ENCODE measurements at places on chromosomes 1 and 21. TPM values are rescaled to one million over a fixed set of nuclear protein-coding genes. Genes with fewer than 3 reads are reported as not detected.

- no peak overlapping the region for H3K4me3 ChIP-seq
- peaks cover 4% of the 10 kb centered on the region for H3K4me1 ChIP-seq
- DNase-seq: no peak
- no peaks in the 10 kb centered on the region for H3K36me3 ChIP-seq
- H3K27ac ChIP-seq: no peak overlapping the region
Measured at GRCh38 chr1:21662426-21663247, 6.5 kb downstream of the RAP1GAP start.

The GPR153 gene
- 0.99 TPM for polyA plus RNA-seq

The FAM131C gene
- 13.5 TPM for polyA plus RNA-seq

GRCh38 chr1:66402194-66402593, 131.8 kb upstream of the SGIP1 start:
- no peaks in the 10 kb centered on the region for H3K4me1 ChIP-seq
- no peaks in the 10 kb centered on the region for H3K36me3 ChIP-seq
- H3K27ac ChIP-seq: no peak overlapping the region
- H3K27me3 ChIP-seq: no peaks in the 10 kb centered on the region
- no peak overlapping the region for H3K4me3 ChIP-seq

The ADAM30 gene
- polyA plus RNA-seq: not detected

DNA sequence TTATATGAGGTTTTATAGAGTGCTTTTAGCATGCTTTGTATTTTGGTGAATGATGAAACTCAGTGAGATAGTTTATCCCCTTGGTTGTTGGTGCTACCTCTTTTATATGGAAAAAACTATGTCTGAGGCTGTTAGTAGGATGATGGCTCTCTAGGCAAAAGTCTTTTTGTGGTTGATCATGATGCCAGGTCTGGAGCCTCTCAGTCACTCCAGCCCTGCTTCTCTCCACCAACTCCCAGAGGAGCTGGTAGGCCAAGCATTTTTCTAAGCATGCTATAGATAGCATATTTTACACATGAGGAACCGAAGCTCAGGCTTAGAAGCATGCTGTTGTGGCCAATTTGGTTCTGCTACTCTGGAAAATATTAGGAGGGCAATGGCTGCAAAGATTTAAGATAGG, 82.2 kb downstream of the FMN2 start:
- H3K36me3 ChIP-seq: no peaks in the 10 kb centered on the region
- H3K4me3 ChIP-seq: no peak overlapping the region
- no peak for DNase-seq

The MXRA8 gene
- polyA plus RNA-seq: 17.6 TPM

DNA sequence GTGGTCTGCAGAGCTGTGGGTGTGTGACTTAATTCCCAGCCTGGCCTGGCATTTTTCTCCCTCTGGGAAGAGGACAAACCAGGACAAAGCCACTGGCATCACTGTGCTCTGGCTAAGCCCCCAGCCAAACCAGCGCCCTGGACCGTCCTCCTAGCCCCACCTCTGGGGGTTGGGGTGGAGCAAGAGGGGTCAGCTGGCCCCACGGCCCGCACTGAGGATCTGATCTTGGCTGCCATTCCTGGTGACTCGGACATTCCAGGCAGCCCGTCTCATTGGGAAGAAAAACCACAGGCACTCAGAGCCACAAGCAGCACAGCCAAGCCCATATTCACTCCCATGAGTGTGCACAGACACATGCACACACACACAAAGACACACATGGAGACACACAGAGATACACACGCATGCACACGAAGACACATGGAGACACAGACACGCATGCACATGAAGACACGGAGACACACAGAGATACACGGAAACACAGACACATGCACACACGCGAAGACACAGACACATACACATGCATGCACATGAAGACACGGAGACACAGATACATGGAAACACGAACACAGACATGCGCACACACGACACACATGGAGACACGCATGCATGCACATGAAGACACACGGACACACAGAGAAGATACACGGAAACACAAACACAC, 2.3 kb upstream of the MXRA8 start:
- H3K27ac ChIP-seq: no peak overlapping the region
- H3K36me3 ChIP-seq: no peaks in the 10 kb centered on the region
- H3K27me3 ChIP-seq: no peaks in the 10 kb centered on the region

DNA sequence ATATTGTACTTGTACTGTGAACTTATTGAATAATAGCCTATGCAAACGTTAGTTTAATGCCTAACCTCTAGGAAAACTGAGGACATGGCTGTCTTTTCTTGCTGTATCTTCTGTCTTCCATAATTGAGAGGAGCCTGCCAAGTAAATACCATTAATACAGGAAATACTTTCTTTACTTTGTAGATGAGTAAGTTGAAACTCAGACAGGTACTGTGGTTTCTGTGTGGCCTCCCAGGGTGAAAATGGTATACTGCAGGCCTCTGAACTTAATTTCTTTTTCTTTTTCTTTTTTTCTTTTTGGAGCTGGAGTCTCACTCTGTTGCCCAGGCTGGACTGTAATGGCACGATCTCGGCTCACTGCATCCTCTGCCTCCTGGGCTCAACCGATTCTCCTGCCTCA, 208.8 kb upstream of the ADGRL4 start:
- no peaks in the 10 kb centered on the region for H3K4me1 ChIP-seq
- H3K27me3 ChIP-seq: no peaks in the 10 kb centered on the region
- no peaks in the 10 kb centered on the region for H3K36me3 ChIP-seq
- H3K4me3 ChIP-seq: no peak overlapping the region
- no peak for DNase-seq

The BLACAT1 gene
- not detected for polyA plus RNA-seq

The ZNF695 gene
- polyA plus RNA-seq: not detected

DNA sequence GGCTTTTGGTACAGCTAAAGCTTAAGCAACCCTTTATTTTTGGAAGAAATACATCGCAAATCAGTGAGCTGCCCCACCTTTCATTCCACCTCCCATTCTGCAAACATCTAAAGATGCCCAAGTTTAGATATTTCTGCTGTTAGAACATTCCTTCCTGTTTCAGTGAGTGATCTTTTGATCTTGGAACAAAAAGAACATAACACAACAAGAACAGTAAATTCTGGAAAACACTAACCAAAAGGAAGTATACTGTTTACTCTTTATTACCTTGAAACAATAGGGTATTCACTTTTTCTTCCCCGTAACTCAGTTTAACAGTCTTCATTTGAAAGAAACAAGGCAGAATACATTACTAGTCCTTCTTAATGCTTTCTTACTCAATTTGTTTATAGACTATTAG, 40.6 kb downstream of the HNRNPR start:
- no peaks in the 10 kb centered on the region for H3K4me1 ChIP-seq
- H3K36me3 ChIP-seq: no peaks in the 10 kb centered on the region
- DNase-seq: no peak
- H3K27me3 ChIP-seq: no peaks in the 10 kb centered on the region
- H3K27ac ChIP-seq: no peak overlapping the region
- no peak overlapping the region for H3K4me3 ChIP-seq

GRCh38 chr1:172286629-172287076, 133.8 kb upstream of the C1orf105 start:
- H3K4me1 ChIP-seq: peaks cover 18% of the 10 kb centered on the region
- no peak for DNase-seq
- H3K27me3 ChIP-seq: no peaks in the 10 kb centered on the region
- H3K27ac ChIP-seq: no peak overlapping the region
- no peaks in the 10 kb centered on the region for H3K36me3 ChIP-seq

- H3K27me3 ChIP-seq: no peaks in the 10 kb centered on the region
- peak; percentile 32 for DNase-seq
- no peak overlapping the region for H3K4me3 ChIP-seq
- no peak overlapping the region for H3K27ac ChIP-seq
Measured at GRCh38 chr1:202697038-202697437, 13.2 kb downstream of the SYT2 start.

The MPC2 gene
- polyA plus RNA-seq: 37.7 TPM

The LCE1C gene
- not detected for polyA plus RNA-seq

GRCh38 chr1:22780696-22781095, 70.1 kb downstream of the EPHB2 start:
- H3K27ac ChIP-seq: no peak overlapping the region
- H3K4me3 ChIP-seq: no peak overlapping the region
- no peaks in the 10 kb centered on the region for H3K36me3 ChIP-seq
- DNase-seq: no peak

The FAM151A gene
- not detected for polyA plus RNA-seq

The ITLN2 gene
- not detected for polyA plus RNA-seq

The PDZK1 gene
- 21.6 TPM for polyA plus RNA-seq

The CLDN14 gene
- 1.9 TPM for polyA plus RNA-seq

- no peaks in the 10 kb centered on the region for H3K4me1 ChIP-seq
- DNase-seq: no peak
- no peaks in the 10 kb centered on the region for H3K27me3 ChIP-seq
- no peak overlapping the region for H3K27ac ChIP-seq
- H3K4me3 ChIP-seq: no peak overlapping the region
- H3K36me3 ChIP-seq: no peaks in the 10 kb centered on the region
Measured at GRCh38 chr1:66373157-66373591, 160.8 kb upstream of the SGIP1 start.

The PRRX1 gene
- 2.4 TPM for polyA plus RNA-seq

DNA sequence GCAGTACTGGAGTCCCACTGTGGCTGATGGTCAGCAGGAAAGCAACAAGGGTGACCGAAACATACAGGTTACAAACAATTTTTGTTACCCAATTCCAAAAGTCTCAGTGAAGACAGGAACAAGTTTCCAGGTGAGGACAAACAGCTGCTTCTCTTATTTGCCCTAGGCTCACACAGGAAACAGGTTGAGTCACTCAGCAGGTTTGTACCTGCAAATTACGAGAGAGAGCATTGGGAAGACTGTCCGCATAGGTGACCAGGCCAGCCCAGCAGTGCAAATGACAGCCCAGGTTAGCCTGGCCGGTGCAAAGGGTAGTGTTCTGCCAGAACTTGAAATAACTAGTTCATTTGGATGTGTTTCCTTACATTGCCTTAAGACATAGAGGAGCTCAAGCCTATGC, 40.0 kb upstream of the DSCAM start:
- H3K4me1 ChIP-seq: no peaks in the 10 kb centered on the region
- no peak for DNase-seq
- H3K27me3 ChIP-seq: no peaks in the 10 kb centered on the region
- H3K4me3 ChIP-seq: no peak overlapping the region

The KCNE2 gene
- polyA plus RNA-seq: not detected

- no peaks in the 10 kb centered on the region for H3K27me3 ChIP-seq
- H3K36me3 ChIP-seq: no peaks in the 10 kb centered on the region
- no peak overlapping the region for H3K27ac ChIP-seq
Measured at GRCh38 chr1:95636897-95637296, 402.9 kb downstream of the RWDD3 start.

- no peaks in the 10 kb centered on the region for H3K27me3 ChIP-seq
- no peak overlapping the region for H3K27ac ChIP-seq
- H3K4me1 ChIP-seq: no peaks in the 10 kb centered on the region
- no peak for DNase-seq
- no peak overlapping the region for H3K4me3 ChIP-seq
Measured at GRCh38 chr1:219040291-219040690, 133.4 kb upstream of the LYPLAL1 start.

DNA sequence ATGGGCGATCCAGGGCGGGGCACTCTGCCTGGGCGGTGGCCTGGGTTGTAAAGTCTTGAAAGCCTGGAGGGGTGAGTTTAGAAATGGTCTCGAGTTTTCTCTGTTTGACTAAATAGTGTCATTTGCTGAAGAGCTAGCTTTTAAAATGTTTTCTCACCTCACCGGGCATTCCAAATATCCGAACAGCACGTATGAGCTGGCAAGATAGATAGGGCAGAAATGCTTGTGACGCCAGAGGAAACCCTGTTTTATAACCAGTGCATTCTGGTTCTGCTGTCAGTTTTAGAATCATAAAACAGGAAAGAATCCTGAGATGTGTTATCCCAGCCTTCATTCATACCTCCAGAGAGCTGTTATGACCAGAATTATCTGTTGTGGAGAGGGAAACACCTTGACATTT, 725 bp downstream of the RTCA start:
- peaks cover 3% of the 10 kb centered on the region for H3K36me3 ChIP-seq
- H3K4me1 ChIP-seq: peaks cover 16% of the 10 kb centered on the region
- peak overlapping the region; percentile 77 for H3K4me3 ChIP-seq
- no peaks in the 10 kb centered on the region for H3K27me3 ChIP-seq
- DNase-seq: no peak

GRCh38 chr1:16205891-16206546, 6.4 kb downstream of the ARHGEF19 start:
- H3K27me3 ChIP-seq: no peaks in the 10 kb centered on the region
- no peaks in the 10 kb centered on the region for H3K4me1 ChIP-seq
- H3K27ac ChIP-seq: peak overlapping the region; percentile 65
- no peaks in the 10 kb centered on the region for H3K36me3 ChIP-seq
- H3K4me3 ChIP-seq: peak overlapping the region; percentile 50

GRCh38 chr1:24337455-24337854, 18.3 kb downstream of the GRHL3 start:
- no peak overlapping the region for H3K27ac ChIP-seq
- no peak for DNase-seq
- no peak overlapping the region for H3K4me3 ChIP-seq
- H3K36me3 ChIP-seq: no peaks in the 10 kb centered on the region

The HSPB7 gene
- 4.1 TPM for polyA plus RNA-seq

DNA sequence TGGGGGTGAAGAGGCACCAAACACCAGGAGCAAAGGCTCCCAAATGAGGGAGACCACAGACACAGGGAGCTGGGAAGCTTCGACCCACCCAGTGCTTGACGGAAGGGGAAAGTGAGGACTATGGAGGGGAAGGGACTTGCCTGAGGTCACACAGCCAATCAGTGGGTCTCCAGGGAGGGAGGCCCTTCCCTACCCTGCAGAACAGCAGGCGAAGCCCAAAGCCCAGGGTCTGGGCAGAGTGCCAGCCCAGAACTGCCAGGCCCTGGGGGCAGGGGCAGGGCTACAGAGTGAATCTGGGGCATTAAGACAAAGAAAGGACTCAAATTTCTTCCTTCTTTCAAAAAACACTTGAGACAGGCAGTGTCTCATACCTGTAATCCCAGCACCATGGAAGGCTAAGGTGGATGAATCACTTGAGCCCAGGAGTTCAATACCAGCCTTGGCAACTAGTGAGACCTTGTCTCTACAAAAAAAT, 45.5 kb upstream of the ECE1 start:
- H3K4me3 ChIP-seq: no peak overlapping the region
- peaks cover 83% of the 10 kb centered on the region for H3K4me1 ChIP-seq
- peak; percentile 37 for DNase-seq

GRCh38 chr1:182687361-182687760, 3.0 kb upstream of the RGS8 start:
- DNase-seq: no peak
- H3K4me3 ChIP-seq: no peak overlapping the region
- no peaks in the 10 kb centered on the region for H3K27me3 ChIP-seq
- no peak overlapping the region for H3K27ac ChIP-seq
- no peaks in the 10 kb centered on the region for H3K4me1 ChIP-seq

- DNase-seq: no peak
- no peaks in the 10 kb centered on the region for H3K4me1 ChIP-seq
Measured at GRCh38 chr1:235339746-235340145, 11.4 kb downstream of the GGPS1 start.

DNA sequence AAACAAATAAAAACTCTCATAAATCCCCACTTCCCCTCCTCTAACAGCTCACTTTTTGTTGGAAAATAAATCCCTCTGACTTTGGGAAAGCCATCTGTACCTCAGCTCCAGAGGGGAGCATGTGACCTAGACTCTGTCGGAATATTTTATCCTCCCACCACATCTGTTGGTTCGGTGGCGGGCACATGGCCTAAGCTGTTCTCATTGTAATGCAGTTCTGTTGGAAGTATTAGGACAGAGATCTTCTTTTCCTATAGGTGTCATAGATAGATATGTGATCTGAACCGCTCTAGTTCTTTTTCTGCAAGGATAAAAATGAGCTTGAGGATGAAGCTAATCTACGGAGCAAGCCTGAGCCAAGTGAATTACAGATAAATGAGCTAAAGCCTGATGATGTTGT, 50.5 kb upstream of the EPS8L3 start:
- H3K27me3 ChIP-seq: no peaks in the 10 kb centered on the region
- no peaks in the 10 kb centered on the region for H3K4me1 ChIP-seq
- H3K27ac ChIP-seq: no peak overlapping the region
- H3K4me3 ChIP-seq: no peak overlapping the region

GRCh38 chr1:88983791-88984559, 8.5 kb downstream of the KYAT3 start:
- no peaks in the 10 kb centered on the region for H3K36me3 ChIP-seq
- H3K4me3 ChIP-seq: peak overlapping the region; percentile 12
- H3K27me3 ChIP-seq: no peaks in the 10 kb centered on the region
